ENCODE measurements at places on chromosomes 1 and 21.

DNA sequence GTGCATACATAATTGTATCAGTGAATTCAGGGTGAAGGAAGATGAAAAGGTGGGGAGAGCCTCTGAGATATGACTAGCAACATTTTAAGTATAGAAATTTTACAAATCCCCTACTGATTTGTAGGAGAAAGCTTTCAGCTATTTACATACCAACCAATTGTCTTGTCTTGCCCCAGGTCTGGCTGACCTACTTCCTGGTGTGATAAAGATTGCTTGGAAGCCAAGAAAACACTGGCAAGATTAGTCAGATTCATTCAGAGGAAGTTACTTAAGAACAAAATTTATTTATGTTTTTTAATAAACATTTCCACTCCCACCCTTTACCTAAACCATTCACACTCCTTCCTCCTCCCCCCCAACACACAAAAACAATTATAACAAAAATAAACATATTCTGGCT lies 17.5 kb downstream of the PTGS2 start:
- DNase-seq, result no peak

GRCh38 chr1:234617131-234617985 lies 7.4 kb upstream of the IRF2BP2 start:
- DNase-seq, result no peak

GRCh38 chr1:222911866-222912265 lies 97.0 kb downstream of the DISP1 start:
- DNase-seq, result no peak

DNA sequence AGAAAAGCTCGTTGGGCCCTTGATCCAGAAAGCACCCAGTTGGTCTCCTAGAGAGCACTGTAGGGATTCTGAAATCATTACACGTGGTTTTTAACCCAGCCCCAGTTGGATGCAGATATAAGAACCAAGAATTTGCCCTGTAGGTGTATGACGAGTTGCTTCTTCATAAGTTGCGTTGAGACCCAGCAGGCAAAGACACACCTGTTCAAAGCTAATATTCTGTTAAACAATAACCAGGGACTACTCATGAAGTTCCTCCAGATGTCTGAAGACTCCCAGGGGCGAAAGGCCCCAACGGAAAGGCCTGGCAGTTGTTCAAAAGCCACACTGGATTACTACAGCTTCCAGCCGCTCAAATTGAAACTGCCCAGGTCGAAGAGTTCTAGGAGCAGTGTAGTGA lies 88.6 kb upstream of the HNRNPU start:
- DNase-seq, result no peak

DNA sequence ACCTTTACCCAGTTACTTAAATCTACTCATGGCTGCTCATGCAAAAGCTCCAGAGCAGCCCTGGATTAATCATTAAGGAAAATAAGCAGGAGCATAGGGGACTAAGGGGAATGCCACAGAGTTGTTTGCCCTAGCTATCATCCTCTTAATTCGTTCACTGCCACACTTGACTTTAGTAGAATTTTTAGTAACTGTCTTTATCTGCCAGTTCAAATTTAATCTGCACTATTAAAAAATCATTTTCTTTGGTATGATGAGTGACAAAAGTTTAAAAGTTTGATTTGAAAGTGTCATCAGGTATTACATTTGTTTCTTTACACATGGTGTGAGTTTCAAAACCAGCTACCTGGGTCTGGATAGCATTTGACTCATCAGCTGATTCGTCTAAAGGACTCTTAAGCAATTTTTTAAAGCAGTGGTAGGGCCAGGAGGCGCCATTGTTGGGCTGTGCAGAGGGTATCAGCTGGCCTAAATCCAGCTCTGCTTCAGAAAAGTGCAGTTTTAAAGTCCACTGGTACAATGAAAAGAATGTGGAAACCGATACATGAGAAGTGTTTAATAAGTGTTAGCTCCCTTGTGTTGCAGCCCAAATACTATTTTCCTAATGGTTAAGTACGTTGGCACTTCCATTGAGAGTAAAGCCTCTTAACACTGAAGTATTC lies 69.9 kb upstream of the DR1 start:
- no peak for DNase-seq

DNA sequence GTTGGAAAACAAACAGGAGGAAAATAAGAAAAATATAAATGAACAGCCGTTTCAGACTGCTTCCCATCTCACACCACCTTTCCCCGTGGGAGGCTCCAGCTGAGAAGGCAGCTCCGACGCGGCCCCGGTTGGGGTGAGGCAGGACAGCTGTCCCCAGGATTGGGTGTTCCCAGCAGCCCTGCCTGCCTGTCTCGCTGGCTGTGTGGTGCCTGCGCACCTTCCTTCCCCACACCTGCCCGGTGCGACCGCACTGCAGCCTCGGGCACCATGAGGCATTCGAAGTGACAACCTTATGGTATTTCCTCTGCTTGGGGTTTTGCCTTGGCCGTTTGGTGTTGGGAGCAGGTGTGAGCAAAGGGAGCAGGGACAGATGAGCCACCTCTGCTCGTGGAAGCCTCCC lies 161.6 kb downstream of the PRDM16 start:
- DNase-seq, result no peak

- DNase-seq, result no peak
Observed at GRCh38 chr1:210366767-210367166, 38.1 kb downstream of the HHAT start.

- DNase-seq, result no peak
Observed at GRCh38 chr21:33684068-33684467, 41.8 kb downstream of the ITSN1 start.

- no peak for DNase-seq
Observed at GRCh38 chr1:35832276-35832905, 24.6 kb downstream of the AGO4 start.

DNA sequence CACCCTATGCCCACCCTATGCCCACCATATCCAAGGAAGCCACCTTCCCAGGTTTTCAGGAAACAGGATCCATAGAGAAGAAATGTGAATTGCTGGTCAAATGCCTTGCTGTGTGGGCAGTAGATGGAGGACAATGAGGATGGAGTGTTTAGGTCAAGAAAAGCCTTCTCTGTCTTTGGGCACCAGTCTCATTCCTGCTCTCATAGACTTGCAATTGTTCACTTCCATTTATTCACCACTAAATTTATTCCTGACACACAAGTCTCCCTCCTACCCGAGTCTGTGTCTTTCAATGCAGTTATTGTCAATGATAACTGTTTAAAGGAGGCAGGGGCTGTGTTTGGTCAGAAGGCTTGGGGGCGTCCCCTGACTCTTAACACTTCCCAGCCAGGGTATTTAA lies 48.0 kb upstream of the ITPKB start:
- no peak for DNase-seq

- DNase-seq, result no peak
Observed at GRCh38 chr1:18719786-18720451, 89.3 kb downstream of the PAX7 start.

DNA sequence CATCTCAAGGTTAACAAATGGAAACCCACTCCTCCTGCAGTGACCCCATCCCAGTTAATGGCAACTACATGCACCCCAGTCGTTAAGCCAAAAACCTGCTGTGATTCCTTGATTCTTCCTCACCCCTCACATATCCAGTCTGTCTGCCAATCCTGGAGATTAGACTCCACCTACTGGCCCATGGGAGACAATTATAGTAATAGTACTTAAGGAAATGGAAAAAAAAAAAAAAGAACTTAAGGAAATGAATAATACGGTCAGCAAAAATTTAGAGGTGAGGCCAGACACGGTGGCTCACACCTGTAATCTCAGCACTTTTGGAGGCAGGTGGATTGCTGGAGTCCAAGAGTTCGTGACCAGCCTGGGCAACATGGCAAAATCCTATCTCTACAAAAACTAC lies 7.0 kb downstream of the NOL9 start:
- DNase-seq, result no peak

DNA sequence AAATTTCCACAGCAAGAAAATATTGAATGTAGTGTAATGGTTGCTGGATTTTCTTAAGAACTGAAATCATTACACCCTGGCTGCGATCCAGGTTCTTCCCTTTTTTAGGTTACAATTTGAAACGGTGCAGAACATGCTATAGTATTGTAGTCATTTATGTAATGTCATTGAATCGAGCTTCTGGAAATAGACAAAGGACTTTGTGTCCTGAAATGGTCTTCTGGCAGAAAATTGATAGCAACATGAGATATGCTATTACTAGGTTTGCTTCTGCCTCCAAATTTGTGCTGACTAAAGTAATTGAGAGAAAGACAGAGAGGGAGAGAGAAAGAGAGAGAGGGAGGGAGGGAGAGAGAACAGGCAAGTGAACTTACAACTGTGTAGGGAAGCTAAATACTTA lies 146.2 kb upstream of the NFIA start:
- no peak for DNase-seq

- DNase-seq, result no peak
Observed at GRCh38 chr1:204241050-204241449, 27.3 kb upstream of the GOLT1A start.

DNA sequence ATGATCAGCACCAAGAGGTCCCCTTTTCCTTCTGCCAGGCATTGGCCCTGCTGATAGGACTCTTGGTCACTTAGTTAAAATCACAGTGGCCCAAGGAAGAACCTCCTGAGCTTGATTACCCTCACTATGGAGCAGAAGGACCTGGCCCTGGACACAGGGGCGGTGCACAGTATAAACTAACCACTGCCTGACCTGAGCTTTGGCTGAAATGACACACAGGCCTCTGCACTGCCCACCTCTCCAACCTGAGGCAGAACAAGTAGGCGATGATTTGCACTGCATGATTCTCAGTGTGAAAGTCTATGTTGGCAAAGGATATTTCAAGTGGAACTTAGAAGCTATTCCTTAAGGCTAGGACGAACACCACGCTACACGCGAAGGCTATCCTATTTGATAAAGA lies 48.5 kb downstream of the CAPN2 start:
- no peak for DNase-seq

GRCh38 chr1:153628638-153629342 lies 556 bp downstream of the S100A1 start:
- DNase-seq, result no peak

DNA sequence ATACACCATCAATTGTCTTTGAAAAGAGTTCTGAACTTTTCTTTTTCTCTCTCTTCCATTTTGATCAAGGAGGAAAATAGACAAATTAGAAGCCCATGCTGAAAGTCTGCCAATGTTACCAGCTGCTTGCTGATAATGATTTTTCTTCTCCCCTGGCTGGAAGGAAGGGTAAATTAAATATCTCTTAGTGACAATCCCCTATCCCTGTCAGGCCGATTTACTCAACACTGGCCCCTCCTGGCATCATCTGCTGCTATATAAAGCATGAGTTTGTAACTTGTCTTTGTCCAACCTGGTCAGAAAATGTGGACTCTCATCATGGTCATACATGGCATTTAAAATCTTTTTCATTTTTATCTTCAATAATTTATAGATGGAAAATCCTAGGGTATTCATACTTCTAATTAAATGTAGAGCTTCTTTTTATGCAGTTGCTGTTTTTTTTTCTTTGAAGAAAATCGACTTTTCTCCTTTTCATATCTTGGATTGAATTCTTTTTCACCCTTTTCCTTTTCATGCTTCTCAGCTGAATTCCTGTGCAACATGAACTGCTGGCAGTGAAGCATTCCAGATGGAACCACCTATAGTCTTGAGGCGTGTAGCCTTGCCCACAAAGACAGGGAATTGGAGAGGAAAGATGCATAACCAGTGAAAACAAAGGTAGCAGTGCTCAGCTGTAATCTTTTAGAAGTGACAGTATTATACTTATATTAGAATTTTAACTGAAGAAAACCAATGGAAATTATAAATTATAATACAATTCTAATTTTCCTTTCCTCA lies 214.7 kb upstream of the PTGFR start:
- no peak for DNase-seq

DNA sequence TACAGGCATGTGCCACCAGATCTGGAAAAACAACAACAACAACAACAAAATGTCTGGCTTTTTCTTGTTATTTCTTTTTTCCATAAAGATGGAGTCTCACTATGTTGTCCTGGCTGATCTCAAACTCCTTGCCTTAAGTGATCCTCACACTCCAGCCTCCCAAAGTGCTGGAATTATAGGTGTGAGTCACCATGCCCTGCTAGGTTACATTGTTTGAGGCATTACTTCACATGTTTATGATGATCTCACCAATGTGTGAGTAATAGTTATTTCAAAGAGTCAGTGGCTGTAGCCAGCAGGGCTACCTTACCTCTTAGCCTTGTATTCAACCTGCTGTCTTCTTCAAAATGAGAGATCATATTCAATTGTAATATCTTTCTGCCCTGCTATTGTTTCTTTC lies 445.7 kb downstream of the AMY1C start:
- no peak for DNase-seq

GRCh38 chr1:154951901-154952657 lies 3.8 kb downstream of the PBXIP1 start:
- DNase-seq, result no peak

DNA sequence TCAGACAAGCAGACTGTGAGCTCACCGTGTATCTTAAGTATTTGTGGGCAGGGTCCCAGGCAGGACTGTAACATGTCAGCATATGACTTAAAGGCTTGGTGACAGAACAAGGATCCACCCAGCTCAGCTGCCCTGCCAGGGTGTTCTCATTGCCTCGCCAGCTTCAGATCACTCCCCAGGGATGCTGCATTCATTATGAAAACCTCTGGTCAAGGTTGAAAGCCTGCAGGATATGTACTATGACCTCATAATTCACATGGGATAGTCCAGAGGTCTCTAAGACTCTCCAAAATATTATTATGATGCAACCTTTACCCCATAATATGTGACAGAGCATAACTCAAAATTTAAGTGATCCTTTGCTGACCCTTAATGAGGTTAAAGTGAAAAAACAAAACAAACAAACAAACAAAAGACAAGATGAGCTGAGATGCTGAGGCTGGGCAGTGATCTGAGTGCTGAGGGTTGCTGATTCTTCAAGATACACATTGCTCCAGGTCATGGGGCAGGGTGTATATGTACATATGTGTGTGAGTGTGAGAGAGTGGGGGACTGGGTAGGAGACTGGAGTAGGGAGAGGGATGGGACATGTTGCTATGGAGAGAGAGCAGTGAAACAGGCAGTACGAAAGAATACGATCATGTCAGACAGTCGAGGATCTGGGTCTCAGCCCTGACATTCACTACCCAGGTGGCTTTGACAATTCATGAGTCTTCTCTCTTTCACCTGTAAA lies 98.8 kb upstream of the DUSP10 start:
- no peak for DNase-seq

GRCh38 chr21:35266546-35266945 lies 217.4 kb upstream of the RUNX1 start:
- DNase-seq, result no peak

GRCh38 chr1:226474443-226475141 lies 66.7 kb upstream of the PARP1 start:
- no peak for DNase-seq

GRCh38 chr21:29696937-29697336 lies 242.9 kb downstream of the GRIK1 start:
- DNase-seq, result no peak

- DNase-seq, result no peak
Observed at GRCh38 chr1:9292361-9293240, at the start of gene SPSB1. SPSB1 (plus strand) TSS chr1:9292894; CDS start chr1:9355892, 62,998 bp downstream.

GRCh38 chr1:150626150-150626549 lies 3.3 kb downstream of the ENSA start:
- no peak for DNase-seq

DNA sequence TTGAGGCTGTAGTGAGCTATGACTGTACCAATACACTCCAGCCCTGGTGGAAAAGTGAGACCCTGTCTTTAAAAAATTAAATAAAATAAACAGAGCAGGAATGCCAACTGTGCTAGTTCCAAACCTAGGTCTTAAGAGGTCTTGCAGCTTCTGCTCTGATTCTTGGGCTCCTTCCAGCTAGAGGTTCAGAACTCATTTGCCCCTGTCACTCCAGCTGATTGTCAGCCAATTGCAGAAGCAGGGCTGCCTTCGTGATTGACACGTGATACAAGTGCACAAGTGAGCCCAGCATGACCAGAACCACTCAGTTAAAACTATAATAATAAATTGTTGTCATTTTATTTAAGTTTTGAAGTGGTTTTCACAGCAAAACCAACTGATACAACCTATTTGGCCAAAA lies 298.4 kb downstream of the USP25 start:
- no peak for DNase-seq
